Activated CD8-positive, alpha-beta memory T cell treated with anti-CD3 and anti-CD28 coated beads for 1 hour (primary cell): ENCODE measurements at places on chromosomes 2 and 18.

GRCh38 chr2:111945444-111946293, 47.3 kb downstream of the MERTK start:
- no peak for DNase-seq

- DNase-seq, result no peak
Observed at GRCh38 chr2:101887328-101887727, 104.4 kb upstream of the IL1R2 start.

DNA sequence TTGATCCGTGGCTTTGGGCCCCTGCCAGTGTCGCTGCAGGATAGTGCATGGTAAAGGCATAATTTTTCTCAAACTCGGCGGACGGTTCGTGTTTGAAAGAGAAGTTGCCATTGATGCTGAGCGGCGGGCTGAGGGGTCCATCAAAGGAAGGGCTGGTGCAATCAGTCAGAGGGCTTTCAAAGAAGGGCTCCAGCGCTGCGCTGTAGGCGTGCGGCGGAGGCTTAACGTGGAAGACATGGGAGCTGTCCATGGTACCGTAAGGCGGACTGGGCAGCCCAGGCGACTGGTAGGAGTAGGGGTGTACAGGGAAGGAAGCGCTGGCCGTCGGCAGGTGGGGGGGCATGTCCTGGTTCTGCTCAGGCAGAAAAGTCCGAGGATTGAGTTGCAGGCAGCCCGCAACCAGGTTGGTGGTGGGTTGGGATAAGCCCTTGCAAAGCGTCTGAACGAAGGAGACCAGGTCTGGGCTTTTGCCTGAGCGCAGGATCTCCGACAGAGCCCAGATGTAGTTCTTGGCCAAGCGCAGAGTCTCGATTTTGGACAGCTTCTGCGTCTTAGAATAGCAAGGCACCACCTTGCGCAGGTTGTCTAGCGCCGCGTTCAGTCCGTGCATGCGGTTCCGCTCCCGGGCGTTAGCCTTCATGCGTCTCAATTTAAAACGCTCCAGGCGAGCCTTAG, 2.3 kb downstream of the NEUROD1 start:
- DNase-seq, result peak; percentile 19

DNA sequence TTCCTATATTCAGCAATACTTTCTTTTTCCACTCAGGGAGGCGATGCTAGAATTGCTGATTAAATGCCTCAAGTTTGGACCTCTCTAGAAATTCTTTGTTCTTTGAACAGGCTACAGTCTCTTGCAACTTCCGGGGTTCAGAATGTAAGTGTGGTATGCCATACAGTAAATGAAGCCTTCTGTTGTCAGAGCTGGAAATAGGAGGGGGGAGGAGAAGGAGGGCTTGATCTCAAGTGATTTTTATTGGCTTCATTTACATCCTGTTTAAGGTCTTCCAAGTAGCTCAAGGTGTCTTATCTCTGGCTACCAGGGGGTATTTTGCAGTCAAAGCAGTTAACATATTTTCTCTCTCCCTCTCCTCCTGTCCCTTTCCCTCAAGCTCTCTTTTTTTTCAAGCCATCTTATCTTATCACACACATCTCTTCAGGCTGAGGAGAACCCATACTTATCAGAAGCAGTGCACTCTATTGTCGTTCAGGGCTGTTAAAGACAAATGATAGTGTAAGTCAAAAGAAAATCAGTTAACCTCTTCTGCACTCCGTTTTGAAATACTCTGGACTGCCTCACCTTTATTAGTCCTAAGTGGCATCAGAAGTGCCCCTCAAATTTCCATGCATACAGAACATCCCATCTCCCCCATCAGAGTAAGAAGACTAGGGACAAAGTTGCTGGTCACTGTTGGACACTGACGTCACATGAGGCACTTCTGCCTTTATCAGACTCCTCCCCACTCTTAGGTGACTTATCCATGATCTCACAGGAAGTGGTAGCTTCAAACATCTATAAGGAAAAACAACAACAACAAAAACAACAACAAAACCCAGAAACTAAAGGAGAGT, 112.2 kb downstream of the ZNF521 start:
- no peak for DNase-seq

DNA sequence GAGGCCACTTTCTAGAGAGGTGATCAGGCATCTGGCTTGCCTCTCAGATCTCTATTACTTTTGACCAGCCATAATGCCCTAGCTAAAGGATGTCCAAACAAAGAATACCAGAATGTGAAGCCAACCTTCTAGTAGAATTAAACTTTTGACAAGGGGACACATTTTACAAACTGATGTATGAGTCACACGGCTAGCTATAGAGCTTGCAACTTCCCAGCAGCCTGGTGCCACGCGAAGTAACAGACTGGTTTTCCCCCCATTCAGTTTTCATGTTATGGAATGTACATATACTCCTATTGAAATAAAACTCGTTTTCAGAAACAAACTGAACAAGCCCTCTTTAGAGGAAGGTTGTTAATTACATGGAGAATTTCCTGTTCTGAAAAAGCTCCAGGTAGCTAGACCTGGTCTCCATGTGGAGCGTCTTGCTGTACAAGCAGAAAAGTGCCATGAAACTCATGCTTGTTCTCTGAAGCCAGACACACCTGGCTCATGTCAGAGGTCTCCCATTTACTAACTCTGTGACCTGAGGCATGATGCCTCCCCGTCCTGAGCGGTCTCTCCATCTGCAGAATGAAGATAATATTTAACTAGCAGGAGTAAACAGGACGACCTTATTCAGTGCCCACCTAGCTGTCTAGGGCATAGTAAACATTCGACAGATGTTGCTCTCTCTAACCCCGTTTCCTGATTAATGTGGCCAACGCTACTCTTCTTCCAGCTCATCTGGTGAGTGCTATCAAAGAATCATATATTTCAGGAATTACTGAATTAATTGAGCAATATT, 81.5 kb upstream of the MAP3K20 start:
- DNase-seq, result no peak

- no peak for DNase-seq
Observed at GRCh38 chr18:32139835-32140283, 48.2 kb downstream of the RNF138 start.

GRCh38 chr2:10234409-10235094, 68.2 kb upstream of the HPCAL1 start:
- no peak for DNase-seq

- DNase-seq, result no peak
Observed at GRCh38 chr2:27720004-27720551, 51.4 kb upstream of the MRPL33 start.

DNA sequence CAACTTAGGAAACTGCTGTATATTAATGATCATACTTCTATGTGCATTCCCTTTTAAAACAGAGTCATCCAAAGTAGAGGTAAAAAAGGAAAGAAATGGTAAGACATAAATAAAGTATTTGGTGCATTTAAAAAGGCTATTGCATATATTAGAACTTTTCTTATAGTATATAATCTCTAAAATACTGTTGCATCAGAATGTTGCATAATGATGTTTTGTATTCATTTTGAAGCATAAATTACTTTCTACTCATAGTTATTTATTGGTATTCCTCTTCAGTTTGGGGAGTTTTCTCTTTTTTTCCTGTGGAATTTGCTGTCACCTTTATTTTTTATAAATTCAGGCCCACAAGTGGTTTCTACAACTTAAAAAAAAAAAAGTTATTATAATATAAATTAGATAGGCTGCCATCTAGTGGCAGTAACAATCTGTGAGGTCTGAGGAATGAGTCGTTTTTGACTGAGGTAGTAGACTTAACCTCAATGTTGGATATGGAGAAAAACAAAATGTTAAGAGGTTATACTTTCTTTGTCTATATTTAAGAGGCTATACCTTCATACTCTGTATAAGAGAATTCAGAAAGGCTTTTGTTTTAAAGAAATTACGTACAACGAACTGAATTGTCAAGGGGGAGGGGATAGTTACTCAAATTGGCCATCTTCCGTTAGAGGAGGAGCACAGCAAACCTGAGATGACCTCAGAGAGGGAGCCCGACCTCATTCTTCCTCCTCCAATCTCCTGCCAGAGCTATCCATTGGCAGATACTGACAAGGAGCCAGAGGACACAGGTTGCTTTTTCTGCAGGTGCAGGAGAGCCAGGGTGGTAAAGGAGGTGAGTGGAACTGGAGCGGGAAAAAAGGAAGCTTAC, 23.8 kb downstream of the ANKAR start:
- no peak for DNase-seq

DNA sequence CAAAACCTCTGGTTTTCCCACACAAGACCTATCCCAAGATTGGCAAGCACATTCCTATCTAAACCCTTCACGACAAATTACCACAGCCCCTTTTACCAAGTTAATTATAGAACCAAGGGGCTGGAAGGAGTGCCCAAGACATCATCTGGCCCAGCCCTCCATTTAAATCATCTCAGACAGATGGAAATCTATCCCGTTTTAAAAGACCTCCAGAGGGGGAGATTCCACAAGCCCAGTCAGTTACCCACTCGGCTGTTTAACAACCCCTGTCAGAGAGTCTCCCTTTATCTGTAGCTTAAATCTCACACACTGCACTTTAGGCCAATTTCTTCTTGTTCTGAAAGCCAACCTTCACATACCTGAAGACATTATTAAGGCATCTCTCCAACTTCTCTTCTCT, 179.1 kb upstream of the MEIS1 start:
- no peak for DNase-seq

DNA sequence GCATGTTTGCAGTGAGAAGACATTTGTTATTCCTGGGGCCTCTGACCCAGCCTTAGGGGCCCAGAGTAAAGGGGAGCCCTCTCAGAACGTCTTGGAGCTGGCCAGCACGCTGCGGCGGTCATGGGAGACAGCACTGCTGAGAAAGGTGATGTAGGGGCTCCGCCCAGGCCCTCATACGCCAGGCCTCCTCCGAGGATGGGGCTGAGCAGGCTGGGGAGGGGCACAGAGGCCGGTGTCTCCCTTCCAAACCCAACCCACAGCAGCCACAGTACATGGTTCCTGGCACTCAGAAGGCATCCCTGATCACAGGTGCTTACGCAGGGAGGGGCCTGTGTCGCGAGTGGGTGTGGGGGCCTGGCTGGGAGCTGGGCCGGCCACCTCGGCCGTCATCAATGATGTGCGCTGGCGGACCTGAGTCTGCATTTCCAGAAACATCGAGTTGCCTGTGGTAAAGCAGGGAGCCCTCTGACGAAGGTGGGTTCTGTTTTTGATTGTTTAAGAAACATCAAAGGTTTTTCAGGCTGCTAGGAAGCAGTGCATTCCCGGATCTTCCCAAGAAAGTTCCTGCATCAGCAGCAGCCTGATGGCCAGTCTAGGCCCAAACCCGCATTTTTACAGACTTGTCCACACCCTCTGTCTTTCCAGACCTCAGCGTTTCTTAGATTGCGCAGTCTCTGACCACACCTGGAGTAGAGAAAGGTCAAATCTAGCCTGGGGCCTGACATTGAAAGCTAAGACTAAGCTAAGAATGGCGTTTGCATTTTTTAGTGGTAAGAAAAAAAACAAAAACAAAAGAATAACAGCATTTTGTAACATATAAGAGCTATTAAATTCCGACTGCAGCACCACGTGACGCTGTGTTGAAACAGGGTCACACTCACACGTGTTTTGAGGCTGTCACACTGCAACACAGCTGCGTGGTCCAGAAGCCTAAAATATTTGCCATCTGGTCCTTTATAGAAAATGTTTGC, 51.2 kb upstream of the PXDN start:
- DNase-seq, result no peak

- no peak for DNase-seq
Observed at GRCh38 chr2:180655842-180656454, 324.5 kb upstream of the UBE2E3 start.

DNA sequence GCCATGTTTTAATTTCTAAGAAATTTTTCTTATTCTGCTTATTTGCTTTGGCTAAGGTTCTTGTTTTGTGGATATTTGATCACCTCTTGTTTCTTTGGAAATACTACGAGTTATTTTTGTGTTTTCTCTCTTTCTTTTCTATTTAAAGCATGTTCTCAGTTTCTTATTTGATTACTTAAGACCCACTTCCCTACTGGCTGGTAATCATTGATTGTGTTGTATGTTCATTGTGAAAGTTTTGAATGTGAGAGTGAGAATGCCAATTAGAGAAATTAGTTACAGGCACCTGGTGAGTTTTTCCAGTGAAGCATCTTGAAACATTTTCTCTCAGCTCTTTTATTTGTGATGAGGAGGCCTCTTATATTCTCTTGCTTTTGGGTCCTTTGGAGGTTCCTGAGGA, 226.7 kb upstream of the MC4R start:
- DNase-seq, result no peak

DNA sequence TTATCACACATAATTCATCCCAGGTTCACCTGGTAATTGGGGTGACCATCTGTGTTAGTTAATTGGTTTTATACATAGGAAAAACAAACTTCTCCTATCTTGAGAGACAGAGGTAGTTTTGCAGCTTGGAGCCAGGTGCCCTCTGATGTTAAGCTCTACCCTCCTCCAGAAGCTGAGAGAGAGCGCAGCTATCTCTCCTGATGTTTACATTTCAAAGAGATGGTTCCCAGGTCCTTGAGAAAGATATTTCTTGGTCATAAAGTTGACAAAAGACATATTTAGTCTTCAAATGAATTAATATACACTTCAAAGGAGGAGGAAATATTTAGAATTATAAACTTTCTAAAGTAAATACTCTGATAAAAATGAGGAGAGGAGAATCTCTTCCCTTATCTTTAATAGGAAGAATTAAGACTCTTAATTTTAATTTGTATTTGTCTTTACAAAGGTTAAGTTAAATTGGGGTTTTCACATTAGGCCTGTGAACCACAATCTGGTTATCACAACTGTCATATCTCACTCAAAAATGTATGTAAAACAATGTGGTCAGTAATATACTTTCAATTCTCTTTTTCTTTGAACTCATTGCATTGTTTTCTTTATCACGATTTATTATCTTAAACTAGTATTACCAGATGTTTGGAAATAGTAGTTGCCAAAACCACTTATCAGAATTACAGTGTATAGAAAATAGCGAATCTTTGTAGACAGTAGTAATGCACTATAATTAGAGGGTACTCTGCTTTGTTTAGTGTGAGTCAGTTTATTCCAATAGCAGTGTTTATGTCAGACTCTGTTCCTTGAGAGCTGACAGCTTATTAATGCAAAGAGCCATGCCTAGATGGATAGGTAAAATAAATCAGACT, 26.8 kb downstream of the SERPINB4 start:
- no peak for DNase-seq

DNA sequence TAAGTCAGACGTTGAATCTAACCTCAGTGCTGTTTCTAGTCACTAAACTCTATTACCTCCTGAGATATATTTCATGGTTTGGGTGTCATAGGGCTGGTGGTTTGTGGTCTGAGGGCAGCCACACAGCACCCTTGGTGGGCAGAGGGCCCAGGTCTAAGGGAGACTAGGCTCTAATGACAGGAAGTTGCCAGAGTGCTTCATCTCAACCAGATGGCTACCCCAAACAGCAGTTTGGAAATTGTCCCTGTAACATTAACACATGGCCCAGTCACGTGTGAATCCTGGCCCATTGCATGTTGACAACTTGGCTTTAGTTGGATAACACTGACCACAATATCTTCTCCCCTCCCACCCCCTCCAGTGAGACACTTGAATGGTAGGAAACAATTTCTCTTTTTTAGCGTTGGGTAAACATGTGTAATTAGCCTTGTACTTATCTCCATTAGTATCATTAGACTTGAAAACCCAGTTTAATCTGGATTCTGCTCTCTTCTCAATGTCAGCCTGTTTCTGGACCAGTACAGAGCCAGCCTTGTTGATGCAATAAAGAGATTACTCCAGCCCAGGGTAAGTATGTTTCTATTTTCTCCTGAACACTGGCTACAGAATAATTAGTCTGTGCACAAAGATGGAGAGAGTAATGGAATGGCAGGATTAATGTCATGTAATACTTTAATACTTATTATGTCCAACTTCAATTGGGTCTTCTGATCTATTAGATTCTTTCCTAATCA, 187.8 kb upstream of the SIX3 start:
- no peak for DNase-seq
